ENCODE measurements at places on chromosomes 5 and 9. TPM values are rescaled to one million over a fixed set of nuclear protein-coding genes. Genes with fewer than 3 reads are reported as not detected.

LAMC3 gene
- not detected for total RNA-seq

TAF11L10 gene
- not detected for total RNA-seq

RAD17 gene
- total RNA-seq, result 17.7 TPM

ZDHHC21 gene
- total RNA-seq, result 11.8 TPM

SHOC1 gene
- total RNA-seq, result not detected

DMRT3 gene
- not detected for total RNA-seq

AK8 gene
- 1.4 TPM for total RNA-seq

IFNA21 gene
- total RNA-seq, result not detected

FIBCD1 gene
- total RNA-seq, result 1.5 TPM

FAM81B gene
- not detected for total RNA-seq

CFAP90 gene
- not detected for total RNA-seq

DOCK2 gene
- total RNA-seq, result not detected

FOXD4L3 gene
- total RNA-seq, result 1.2 TPM

FRRS1L gene
- not detected for total RNA-seq

HACD4 gene
- total RNA-seq, result 0.10 TPM

Measured in Calu3 (cell line).